CD4-positive, alpha-beta T cell treated with Interleukin-10 for 1 hour (primary cell): ENCODE measurements at places on chromosomes 5 and 9.

DNA sequence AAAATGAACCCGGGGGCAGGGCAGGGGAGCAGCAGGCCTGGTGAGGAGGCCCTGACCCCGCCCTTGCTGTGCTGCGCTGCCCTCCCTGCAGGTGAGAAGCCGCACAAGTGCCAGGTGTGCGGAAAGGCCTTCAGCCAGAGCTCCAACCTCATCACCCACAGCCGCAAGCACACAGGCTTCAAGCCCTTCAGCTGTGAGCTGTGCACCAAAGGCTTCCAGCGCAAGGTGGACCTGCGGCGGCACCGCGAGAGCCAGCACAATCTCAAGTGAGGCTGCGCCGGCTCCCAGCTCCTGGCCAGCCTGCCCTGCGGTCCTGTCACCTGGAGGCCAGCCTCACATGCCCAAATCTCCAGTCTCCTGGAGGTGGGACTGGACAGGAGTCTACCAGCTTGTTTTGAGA lies 12.3 kb downstream of the GFI1B start:
- DNase-seq = no peak

GRCh38 chr9:104416470-104416869 lies 87.6 kb upstream of the OR13F1 start:
- DNase-seq = no peak

- no peak for DNase-seq
Observed at GRCh38 chr5:13735691-13736090, 208.8 kb downstream of the DNAH5 start.

GRCh38 chr9:86516564-86516963 lies 162.4 kb upstream of the TUT7 start:
- no peak for DNase-seq

DNA sequence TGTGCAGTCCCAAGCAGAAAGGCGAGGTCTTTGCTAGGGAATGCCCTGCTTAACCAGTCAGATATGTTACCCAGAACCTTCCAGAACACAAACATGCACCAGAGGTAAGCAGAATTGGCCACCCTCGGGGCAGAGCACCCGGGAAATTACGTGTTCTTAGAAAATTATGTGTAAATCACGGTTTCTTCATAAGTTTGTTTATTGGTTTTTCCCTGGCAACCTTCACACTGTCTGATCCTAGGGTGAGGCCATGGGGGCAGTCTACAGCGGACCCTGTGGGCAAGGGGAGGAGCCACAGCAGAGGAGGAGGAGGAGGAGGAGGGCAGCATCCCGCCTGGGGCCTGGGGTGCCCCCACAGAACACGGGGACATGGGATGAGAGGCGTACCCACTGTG lies 31.4 kb downstream of the RXRA start:
- no peak for DNase-seq

DNA sequence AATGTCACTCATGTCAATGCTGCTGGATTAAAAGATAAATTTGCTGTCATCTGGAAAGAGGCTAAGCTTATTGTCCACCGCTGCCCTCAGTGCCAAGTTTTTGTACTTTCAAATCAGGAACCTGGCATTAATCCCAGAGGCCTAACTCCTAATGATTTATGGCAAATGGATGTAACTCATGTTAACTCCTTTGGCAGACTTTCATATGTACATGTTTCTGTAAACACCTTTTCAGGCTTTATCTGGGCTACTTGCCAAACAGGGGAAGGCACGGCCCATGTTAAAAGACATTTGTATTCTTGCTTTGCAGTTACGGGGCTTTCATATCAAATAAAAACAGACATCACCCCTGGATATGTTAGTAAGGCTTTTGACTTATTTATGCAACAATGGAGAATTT lies 608.0 kb upstream of the ACO1 start:
- no peak for DNase-seq

DNA sequence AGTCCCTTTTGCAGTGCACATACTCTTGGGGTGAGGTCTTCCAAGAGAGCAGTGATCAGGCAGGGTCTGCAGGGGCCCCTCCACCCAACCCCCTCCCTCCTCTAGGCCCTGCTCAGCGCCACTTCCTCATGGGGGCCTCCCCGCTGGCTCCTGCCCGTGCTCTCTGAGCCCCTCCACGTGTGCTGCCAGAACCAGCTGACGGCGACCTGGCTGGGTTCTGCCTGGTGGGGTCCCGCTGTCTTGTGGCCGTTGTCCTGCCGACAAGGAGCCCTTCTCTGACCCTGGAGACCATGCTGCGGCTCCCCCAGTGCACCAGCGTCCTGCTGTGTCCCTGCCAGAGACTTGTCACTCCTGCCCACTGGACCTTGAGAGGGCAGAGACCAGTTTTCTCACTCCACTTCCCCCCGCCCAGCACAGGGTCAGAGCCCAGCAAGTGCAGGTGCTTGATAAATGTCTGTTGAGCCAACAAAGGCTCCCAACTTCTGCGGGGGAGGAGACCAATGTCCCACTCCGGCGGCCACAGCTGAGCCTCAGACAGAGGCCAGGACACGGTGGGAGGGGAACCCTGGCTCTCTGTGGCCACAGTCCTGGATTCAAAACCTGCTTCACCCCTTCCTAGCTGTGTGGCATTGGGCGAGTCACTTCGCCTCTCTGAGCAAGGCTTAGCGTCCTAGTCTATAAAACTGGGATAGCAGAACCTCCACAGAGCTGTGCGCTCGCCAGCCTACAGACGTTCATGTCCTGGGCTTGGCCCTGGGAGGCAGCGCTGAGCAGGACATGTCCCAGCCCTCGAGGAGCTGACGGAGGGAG lies 24.8 kb downstream of the SARDH start:
- DNase-seq = no peak

DNA sequence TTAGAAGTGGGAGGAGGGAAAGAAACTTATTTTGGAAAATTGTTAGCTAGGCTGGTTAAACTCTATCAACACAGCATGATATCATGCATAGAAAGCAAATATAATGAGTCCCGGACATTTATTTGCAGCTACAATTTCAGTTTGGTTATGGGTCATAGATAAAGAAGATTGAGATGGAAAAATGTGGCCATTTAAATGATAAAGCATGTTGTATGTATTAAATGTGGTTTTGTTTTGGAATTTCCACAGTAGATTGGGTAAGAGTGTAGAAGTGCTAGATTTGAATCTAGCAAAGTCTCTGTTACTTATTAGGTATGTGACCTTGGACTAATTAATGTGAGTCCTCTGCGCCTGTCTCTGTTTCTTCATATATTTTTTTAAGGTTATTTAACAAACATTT lies 217.4 kb downstream of the KDM4C start:
- DNase-seq = no peak

DNA sequence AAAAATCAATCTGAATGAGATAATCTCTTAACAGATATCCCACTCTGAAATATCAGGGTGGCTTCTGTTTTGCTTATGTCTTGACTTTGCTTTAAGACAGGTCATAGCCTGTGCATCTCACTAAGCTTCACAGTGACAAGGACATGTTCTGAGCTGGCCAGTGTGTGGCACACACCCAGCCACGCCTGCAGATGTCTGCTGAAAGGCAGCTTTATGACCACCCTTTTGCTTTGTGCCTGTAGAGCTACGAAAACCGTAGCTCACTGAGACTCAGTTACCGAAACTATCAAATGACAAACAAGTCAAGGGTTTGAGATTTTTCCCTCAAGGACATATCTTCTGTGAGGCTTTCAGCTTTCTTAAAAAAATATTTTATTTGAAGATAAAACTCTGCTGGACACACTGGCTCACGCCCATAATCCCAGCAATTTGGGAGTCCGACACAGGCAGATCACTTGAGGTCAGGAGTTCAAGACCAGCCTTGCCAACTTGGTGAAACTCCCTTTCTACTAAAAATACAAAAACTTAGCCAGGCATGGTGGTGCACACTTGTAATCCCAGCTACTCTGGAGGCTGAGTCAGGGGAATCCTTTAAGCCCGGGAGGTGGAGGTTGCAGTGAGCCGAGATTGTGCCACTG lies 233.2 kb downstream of the SPATA31A1 start:
- no peak for DNase-seq

GRCh38 chr9:104802906-104803305 lies 39.0 kb downstream of the NIPSNAP3B start:
- DNase-seq = no peak
